Activated gamma-delta T cell treated with Interleukin-2 at 50 U/mL for 16 hours (primary cell): ENCODE measurements at places on chromosomes 7 and 10.

DNA sequence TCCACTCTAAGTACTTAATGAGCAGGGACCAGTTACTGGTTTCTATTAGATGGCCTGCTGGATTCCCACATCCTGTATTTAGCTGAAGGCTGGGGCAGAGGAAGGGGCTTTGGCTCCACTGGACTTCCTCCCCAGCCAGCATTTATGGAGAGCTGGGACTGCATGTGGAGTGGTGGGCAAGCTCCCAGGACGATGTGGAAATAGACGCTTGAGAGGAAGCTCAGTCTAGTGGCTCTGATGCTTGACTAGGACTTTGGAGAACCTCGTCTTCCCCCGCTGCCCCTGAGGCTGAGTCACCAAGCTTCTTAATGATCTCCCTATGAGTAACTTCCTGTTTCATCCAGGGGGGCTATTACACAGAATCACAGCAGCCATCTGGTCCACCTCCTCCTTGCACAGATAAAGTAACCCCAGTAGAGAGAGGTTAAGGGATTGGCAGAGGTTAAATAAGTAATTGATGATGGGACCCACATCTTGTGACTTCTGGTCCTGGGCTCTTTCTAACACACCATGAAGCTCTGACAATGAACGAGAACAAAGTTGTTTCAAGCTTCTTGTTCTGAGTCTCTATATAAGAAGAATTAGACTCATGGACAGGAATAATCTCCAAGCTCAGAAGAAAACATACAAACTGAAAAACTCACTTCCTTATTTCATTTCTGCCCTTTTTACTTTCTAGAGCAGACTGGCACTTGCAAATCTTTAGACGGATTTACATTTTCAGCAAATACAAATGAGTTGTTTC lies 126.2 kb downstream of the PRPF18 start:
- DNase-seq: no peak

DNA sequence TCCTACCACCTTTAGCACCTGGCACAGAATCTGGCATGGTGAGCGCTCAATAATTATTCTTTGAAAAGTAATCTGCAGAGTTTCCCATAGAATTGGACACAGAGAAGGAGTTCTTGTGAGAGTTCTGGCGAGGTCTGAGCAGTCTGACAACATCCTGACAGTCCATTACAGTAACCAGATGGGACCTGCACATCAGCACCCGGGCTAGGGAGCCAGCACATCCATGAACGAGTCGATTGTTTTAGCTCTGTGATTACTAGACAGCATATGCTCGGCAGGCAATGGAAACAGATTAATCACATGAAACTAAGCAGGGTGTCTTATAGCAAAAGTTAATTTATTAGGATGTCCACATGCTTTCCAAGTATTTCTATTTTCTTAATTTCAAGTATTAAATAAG lies 96.7 kb downstream of the SEMA3D start:
- DNase-seq: no peak

- no peak for DNase-seq
Measured at GRCh38 chr7:147903536-147904218, 686.9 kb upstream of the C7orf33 start.

DNA sequence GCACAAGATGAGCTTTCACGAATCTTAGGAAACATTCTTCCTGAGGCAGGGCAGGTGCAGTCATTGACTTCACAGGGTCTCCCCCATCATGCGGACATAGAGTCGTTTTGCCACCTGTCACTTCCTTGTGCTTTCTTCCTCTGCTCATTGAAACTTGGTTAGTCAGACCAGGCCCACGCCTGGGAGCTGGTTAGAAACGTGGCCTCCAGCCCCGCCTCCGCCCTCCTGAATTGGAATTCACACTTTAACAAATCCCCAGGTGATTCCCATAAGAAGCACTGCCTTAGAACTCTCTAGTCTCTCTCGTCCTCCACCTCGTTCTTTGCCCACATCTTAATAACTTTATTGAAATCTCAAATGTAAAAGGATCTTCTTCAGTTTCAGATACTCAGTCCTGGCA lies 265.5 kb upstream of the FZD8 start:
- no peak for DNase-seq

- no peak for DNase-seq
Measured at GRCh38 chr10:114664127-114664526, 6.1 kb upstream of the ABLIM1 start.

- DNase-seq: no peak
Measured at GRCh38 chr10:123597676-123598075, 68.5 kb upstream of the GPR26 start.

GRCh38 chr7:14418633-14419032 lies 429.2 kb upstream of the ETV1 start:
- no peak for DNase-seq

DNA sequence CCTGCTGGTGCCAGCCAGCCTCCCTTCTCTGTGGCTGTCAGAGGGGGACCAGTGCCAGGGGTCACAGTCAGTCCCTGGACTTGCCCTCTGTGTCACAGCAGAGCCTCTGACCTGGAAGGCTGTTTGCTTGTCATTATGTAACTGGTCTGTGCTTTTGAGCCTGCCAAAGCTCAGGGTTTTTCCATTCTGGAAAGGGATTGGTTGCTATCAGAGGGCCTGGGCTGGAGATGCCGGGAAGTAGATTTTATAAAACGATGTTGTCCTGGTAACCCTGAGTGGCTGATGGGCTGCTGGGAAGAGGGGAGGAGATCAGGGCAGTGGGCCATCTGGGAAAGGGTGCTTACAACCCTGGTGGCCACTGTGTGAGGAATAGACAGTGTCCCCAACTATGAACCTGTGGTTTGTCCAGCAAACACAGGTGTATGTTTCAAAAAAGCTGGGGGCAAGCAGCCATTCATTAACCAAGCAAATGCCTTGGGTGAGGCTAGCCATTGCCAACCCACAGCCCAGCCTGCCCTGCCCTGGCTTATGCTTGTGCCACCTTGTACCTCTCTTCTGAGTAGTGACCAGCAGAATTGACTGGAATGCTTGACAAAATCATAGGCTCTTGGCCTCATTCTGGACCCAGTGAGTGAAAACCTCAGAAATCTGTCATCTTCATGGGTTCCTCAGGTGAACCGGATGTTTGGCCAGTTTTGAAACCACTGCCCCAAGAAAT lies 21.6 kb downstream of the SFTPD start:
- no peak for DNase-seq
